ENCODE measurements at places on chromosomes 7 and 10. TPM values are rescaled to one million over a fixed set of nuclear protein-coding genes. Genes with fewer than 3 reads are reported as not detected.

The ADAMTS14 gene
- 2.1 TPM for total RNA-seq

The GET4 gene
- 43.4 TPM for total RNA-seq

The MSS51 gene
- 3.0 TPM for total RNA-seq

The ARHGEF35 gene
- 9.7 TPM for total RNA-seq

The CDH23 gene
- 79.3 TPM for total RNA-seq

The ITPRID1 gene
- total RNA-seq = not detected

The NEUROD6 gene
- not detected for total RNA-seq

DNA sequence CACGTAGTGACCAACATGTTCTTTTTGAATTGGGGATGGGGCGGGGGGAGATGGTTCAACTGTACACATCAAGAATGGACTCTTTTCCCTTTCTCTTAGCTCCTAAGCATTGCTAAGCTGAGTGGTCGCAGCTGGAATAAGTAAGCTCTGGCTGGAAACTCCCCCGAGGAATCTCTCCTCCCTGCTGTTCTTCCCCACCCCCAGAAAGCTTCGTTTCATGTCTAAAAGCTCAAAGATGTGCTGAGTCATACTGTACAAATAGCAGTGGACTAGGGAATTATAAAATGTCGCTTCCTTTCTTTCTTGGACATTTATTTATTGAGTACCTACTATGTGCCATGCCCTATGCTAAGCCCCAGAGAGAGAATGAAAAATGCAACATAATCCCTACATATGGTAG is 191.1 kb upstream of the ADO start:
- DNase-seq = no peak

DNA sequence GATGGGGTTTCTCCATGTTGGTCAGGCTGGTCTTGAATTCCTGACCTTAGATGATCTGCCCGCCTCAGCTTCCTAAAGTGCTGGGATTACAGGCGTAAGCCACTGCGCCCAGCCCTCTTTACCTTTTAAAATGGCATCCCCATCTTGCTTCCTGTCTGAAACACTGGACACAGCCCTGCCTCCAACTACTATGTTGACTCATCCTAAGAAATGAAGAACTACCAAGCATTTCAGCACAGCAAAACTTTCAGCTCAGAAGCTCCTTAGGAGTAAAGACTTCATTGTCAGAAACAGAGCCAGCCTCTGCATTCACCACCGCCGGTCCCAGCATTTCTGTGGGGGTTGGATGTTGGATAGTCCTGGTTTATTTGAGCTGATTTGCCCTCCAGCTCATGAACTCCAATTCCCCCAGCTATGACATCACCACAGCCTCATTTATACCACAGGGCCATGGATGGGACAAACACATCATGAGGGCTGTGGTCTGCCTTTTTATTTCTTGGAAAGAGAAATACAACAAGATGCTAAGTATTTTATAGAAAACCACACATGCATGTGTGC is 123.5 kb downstream of the ADCY1 start:
- no peak for DNase-seq

DNA sequence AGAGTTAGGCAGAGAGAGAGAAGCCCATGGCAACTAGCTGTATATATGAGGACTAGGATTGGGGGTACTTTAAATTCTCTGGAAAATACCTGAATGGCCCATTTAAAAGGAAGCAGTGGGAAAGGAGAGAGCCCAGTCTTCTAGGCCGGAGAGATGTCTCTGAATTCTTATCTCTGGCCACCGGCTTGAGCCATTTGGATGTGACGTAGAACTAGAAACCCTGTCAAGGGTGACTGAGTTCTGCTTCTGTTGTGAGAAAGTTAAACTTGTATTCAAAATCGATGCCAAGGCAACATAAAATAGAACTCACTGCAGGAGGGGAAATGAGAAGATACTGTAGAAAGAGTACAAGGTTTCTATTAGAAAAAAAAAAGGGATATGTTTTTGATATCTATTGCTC is 6.3 kb upstream of the GSTK1 start:
- no peak for DNase-seq

- no peak for DNase-seq
Measured at GRCh38 chr10:2252096-2252495, 514.8 kb upstream of the ADARB2 start.

- no peak for DNase-seq
Measured at GRCh38 chr10:65565246-65565645, 1360.6 kb upstream of the LRRTM3 start.

DNA sequence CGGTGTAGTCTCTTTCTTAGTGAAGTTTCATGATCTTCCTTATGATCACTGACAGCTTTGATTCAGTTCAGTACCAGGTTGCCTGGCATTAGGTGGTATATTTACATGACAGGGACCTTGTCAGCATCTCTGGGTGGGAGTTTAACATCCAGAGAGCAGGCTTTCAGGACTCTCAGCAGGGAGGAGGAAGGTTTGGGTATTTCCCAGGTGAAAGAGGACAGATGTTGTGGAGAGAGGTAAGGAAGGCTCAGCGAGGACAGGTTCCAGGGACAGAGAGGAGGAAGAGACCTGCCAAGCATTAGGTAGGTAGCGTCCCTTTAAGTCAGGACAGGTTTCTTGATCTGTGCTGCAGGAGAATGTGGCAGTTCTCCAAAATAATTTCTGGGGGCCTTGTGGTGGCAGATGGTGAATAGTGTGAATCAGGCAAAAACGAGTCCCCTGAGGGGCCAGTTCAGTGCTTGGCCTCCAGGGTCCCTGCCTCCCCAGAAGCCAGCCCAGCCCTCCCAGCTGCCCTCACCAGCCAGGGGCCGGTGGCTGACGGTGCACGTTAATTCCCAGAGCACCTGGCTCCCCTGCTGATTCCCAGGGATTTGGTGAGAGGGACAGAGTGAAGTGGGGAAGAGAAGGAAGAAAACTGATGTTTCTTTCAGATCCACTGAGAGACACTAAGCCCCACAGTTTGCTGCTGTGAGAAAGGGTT is 82.0 kb downstream of the VWC2 start:
- no peak for DNase-seq

- DNase-seq = peak; percentile 36
Measured at GRCh38 chr10:1395025-1395480, 338.9 kb downstream of the WDR37 start.

- DNase-seq = no peak
Measured at GRCh38 chr10:52378124-52378523, 64.0 kb downstream of the DKK1 start.

DNA sequence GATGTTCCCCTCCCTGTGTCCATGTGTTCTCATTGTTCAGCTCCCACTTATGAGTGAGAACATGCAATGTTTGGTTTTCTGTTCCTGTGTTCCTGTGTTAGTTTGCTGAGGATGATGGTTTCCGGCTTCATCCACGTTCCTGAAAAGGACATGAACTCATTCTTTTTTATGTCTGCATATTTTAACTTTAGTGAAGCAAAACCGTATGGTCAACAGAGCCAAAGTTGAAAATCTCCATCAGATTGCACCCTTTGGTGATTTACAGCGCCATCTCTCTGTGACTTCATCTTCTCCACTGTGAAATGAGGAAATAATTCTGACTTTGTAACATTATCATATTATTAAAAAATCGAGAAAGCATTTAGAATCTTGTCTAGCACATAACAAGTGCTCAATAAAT is 132.3 kb upstream of the PLXDC2 start:
- DNase-seq = no peak

- DNase-seq = no peak
Measured at GRCh38 chr7:14368285-14368684, 378.8 kb upstream of the ETV1 start.

DNA sequence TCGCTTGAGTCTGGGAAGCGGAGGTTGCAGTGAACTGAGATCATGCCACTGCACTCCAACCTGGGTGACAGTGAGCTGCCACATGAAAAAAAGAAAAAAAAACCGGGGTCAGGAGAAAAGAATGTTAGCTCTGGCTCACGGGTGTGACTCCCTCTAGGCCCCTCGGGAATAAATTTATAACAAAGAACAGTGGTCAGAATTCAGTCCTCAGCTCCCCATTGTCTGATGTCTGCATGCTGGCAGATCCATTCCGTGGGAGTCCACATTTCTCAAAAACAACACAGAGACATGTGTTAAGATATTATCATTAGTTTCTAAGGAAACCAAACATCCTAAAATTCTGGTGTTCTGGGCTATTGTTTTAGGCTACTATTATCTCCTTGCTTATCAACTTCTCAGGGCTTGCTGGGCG is 90.6 kb downstream of the MARCHF5 start:
- no peak for DNase-seq

DNA sequence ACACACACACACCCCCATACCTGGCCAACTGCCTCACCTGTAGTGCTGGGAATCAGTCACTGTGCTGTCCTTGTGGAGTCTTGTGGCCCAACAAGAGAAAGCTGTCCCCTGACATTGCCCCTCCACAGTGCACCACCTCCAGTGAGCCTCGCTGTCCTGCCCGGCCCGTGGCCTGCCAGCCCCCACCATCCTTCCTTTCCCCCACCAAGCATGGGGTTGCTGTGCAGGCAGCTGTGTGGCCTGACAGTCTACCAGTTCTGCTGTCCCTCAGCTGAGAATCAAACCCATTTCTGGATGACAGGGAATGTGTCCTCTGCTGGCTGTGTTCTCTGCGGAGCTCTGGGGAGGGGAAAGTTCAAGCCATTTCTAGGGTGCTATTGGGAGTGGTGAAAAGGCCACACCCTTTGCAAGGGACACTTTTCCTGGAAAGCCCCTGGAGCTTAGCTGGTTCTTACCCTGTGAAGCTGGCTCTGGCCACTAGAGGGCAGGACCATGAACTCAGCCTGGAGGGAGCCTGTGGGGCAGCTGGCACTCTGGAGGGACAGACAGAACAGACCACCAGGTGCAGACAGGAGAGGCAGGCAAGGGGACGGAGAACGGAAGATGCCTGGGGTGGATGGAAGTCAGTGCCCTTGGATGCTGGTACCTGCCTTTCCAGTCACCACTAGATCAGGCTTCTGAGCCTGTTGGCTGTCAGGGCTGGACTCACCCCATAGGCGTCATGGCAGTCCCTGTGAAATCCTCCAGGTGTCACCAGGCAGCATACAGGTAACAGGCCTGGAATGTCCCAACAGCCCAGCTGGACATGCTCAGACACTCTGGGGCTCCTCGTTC is 10.5 kb upstream of the MTPAP start:
- DNase-seq = no peak

DNA sequence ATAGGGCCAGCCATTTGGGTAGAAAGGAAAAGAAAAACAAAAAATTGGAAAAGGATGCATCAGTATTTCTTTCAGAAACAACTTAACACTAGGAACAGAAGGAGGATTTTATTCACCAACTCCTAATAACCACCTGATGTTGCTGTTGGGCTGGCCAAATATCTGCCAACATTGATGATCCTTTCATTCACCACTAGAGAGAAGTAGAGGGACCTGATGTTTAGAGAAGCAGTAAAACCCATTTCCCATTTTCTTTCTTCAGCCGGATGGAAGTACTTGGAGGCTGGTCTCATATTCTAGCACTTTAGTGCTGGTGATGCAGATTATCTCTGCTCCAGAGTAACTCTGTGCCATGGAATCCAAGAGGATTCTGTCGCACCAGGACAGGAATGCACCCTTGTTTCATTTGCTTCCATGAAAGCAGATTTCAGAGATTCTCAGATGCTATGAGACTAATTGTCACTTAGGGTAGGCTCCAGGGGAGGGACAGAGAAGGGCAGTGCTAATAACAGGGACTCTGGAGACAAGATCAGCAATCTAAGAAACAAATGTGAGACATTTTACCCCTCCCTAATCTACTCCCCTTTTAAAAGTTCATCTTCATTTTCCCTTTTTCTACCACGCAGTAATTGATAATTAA is 3.1 kb downstream of the KLLN start:
- DNase-seq = peak; percentile 52

DNA sequence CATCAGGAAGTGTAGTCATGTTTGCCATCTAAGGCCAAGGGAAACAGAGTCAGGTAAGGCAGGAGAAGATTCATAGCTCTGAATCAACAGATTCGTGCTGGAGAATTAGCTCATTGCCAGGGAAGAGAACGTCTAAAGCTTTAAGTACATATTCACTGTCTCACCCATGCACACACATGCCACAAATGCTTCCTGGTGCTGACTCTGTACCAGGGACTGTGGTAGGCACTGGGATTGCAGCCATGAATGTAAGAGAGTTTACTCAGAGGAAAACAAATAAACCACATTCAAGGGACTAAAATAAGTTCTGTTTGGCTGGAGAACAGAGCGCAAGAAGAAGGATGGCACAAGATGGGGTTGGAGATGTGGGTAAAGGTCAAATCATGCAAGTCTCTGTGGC is 89.8 kb upstream of the HPS1 start:
- DNase-seq = no peak

- no peak for DNase-seq
Measured at GRCh38 chr10:19845503-19846368, 29.5 kb downstream of the PLXDC2 start.

GRCh38 chr7:120400806-120401455 is 128.0 kb downstream of the KCND2 start:
- no peak for DNase-seq

- no peak for DNase-seq
Measured at GRCh38 chr7:31875424-31875823, 188.4 kb downstream of the PPP1R17 start.

DNA sequence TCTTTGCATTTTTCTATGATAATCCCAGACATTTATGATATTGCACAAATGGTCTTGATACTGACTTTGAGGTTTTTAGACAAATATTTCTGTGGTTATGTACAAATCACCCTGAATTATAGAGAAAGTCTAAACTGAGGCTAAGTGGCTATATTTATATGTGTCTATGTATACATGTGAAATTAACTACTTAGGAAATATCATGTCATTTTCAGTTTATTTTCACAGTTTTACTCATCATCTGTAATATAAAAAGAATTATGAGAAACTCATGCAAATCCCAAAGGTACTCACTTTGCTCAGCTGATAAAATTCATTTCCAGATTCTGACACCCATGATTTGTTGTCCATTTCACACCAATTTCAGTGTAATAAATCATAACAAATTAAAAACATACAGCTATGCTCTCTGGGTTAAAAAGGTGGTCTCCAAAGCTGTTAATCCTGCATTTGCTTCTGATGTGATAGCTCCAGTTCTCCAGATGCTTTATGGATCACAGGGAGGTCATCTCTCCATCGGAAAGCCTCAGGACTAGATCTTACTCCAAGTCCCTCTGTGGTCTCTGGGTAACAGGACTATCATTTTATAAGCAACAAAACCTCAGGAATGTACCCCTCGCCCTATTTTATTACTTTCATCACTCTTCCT is 673.9 kb downstream of the PARD3 start:
- no peak for DNase-seq

GRCh38 chr10:69663369-69663947 is 33.4 kb downstream of the FAM241B start:
- DNase-seq = no peak
